Kidney (tissue), 22 donors: ENCODE measurements at places on chromosomes 2 and 18. TPM values are rescaled to one million over a fixed set of nuclear protein-coding genes. Genes with fewer than 3 reads are reported as not detected.

The MROH2A gene
- polyA plus RNA-seq = 1.8 TPM

The MAIP1 gene
- 43.1 TPM for polyA plus RNA-seq

The ZNF396 gene
- 4.7 TPM for polyA plus RNA-seq

The HOXD10 gene
- 28.2 TPM for polyA plus RNA-seq

The MC4R gene
- not detected for polyA plus RNA-seq

The TNFAIP6 gene
- polyA plus RNA-seq = 0.28 TPM

The ALLC gene
- polyA plus RNA-seq = 1.3 TPM

The CRYGC gene
- polyA plus RNA-seq = not detected

The SPATA3 gene
- not detected for polyA plus RNA-seq

The CRACDL gene
- 4.3 TPM for polyA plus RNA-seq

- DNase-seq = no peak
Measured at GRCh38 chr2:171287611-171288010, 126.9 kb upstream of the TLK1 start.

DNA sequence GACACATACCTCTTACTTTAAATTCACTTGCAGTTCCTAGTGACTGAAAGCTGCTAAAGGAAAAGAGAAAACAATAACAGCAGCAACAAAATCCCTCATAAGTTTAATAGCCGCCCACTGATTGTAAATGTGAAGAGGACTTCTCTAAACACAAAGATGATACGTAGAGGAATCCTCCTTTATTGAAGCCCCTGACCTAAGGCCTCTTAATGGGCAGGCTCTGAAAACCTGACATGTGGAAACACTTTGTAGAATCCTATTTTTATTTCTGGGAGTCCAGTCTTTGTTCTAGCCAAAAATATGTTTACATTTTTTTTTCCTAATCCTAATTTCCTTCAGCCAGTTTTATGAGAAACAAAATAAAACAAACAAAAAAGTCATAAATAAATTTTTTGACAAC lies 1277.7 kb upstream of the CELF4 start:
- DNase-seq = no peak

DNA sequence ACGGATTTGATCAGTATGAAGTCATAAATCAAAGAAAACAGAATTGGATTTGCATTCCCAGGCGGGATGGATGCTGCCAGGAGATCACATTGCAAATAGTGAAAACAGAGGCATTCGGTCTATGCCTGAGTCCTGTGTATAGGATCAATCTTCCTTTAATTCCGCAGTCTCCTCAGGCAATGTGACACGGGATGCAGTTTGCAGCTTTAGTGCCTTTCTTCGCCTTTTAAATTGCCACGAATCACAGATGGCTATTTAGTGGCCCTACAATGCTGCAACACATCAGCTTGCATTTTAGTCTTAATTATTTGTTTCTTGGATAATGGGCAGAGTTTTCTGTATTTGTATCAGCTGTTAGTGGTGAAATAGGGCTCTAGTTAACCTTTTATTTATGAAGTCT lies 6.8 kb downstream of the ADCYAP1 start:
- DNase-seq = no peak

GRCh38 chr2:229539628-229540027 lies 174.7 kb downstream of the DNER start:
- no peak for DNase-seq

DNA sequence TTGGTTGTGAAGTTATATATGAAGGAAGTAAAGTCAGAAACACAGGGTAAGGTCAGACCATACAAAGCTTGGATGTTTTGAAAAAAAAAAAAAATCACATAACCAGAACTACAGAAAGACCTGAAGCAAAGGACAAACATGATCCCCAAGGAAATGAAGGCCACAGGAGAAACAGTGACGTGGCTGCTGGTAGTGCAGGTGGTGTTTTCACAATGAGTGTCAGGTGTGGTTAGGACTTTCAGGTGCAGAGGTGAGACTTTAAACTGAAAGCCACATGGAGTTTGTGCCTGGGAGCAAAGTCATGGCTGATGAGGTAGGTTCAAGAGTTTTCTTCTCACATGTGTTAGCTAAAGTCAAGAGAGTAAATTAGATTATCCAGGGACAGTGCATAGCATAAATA lies 270.7 kb downstream of the PIEZO2 start:
- DNase-seq = no peak

DNA sequence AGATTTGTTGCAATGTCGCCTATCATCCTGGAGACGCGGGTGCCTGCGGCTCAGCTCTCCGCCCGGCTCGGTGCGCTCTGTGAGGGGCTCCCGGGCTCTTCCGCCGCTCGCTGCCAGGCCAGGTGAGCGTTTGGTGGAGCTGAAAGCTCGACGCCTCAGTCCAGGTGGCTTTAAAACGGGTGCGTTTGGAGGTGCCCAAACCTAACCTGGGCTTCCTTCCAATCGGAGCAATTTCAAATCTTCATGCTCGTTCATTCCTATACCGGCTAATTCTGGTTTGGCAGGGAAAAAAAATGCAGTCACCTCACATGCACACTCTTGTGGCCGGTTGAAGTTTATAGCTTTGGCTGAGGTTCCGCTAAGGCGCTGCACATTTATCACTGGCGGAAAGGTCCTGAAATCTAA lies at the start of gene SLC16A14:
Gene SLC16A14, minus strand, starts transcription at position 274 of the 405 bp plus-strand sequence. CDS start 9,572 bp downstream, outside the sequence.
- peak; percentile 56 for DNase-seq

GRCh38 chr2:197294260-197294659 lies 16.3 kb downstream of the ANKRD44 start:
- no peak for DNase-seq

- no peak for DNase-seq
Measured at GRCh38 chr18:66727991-66728390, 124.1 kb upstream of the CDH19 start.

DNA sequence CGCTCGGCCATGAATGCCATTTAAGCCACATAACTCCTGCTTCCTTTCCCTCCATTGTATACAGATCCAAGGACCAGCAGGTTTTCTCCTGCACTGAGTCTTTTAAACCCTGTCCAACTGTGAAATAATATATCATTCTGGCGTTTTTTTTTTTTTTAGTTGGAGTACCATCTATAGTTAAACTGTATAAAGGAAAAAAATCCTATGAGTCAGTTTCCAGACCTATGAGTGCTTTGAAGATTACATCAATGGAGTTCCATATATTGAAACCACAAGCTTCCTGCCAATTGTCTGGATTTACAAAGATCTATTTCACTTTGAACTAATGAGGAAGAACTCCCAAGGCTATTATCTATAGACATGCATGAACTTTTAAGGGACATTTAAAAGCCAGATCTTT lies 2.4 kb upstream of the MALT1 start:
- DNase-seq = no peak

DNA sequence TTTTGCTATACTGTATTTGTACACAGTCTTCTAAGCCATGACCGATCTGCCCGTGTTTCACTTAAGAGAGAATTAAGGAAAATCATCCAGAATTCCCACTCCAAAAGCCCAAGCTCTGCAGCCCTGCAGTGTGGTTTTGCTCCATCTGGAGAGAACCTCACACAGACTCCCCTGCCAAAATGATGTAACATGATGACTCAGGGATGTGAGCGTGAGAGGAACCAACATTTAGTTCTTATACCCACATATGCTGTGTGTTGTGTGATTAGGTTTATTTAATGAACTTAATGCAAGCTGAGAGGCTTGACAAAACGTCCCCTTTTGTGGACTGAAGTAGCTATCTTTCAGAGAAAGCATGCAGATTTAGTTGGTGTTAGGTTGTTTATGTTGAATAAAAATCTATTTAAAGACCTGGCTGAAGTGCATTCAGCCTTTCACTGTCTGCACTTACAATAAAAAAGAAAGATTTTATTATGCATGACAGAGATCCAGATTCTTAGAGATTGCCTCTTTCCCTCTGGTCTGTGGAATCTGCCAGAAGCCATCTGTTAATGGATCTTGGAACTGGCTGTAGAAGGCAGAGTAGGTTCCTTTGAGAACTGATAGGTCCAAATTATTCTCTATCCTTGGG lies 6.3 kb downstream of the RAB12 start:
- DNase-seq = peak; percentile 39

DNA sequence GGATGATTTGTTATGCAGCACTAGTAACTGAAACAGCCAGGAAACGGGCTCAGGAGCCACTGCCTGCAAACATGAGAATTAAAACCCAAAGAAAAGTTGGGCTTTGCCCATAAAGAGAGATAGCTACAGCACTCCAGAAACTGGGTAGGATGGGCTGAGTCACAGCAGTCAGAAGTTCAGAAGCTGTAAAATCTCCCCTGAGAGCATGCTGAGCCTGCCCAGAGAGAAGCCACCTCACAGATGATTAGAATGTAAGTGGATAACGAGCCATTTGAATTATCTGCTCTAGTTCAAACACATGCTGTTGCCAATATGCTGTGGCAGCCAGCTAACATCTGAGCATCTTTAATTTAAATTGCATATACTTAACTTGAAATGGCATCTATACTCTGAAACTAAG lies 388.1 kb upstream of the ACVR2A start:
- no peak for DNase-seq

DNA sequence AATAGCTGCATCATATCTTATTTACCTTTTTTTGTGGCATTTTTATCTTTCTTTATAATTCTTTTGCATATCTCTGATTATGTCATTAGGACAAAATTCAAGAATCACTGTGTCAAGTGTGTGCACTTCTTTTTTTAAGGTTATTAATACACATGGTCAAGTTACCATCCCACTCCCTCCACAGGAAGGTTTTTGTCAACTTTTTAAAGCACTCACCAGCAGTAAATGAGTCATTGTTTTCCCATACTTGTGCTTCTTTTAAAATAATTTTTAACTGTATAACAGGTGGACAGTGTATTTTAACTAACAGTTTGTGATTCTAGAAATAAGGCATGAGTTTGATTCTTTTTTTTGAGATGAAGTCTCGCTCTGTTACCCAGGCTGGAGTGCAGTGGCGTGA lies 45.7 kb upstream of the FAM171B start:
- no peak for DNase-seq

GRCh38 chr2:153478289-153479261 lies at the start of gene RPRM:
RPRM (minus strand) TSS chr2:153478762; CDS start chr2:153478565, 197 bp downstream.
- DNase-seq = peak; percentile 93

DNA sequence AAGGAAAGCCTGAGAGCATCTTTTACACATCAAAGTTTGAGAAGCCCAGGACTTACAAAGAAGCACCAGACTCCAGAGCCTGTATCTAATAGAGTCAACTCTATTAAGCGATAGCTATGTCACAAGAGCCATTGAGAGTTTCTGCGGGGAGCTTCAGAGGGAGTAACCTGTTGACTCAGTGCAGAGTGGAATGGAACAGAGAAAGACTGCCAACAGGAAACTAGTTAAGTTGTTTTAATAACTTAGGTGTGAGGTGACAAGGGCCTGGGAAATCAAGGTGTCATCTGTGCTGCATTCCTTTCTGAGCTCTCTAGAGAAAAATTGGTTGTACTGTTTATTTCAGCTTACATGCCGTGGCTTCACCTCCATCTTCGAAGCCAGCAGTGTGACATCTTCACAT lies 513.8 kb upstream of the POU3F3 start:
- no peak for DNase-seq

DNA sequence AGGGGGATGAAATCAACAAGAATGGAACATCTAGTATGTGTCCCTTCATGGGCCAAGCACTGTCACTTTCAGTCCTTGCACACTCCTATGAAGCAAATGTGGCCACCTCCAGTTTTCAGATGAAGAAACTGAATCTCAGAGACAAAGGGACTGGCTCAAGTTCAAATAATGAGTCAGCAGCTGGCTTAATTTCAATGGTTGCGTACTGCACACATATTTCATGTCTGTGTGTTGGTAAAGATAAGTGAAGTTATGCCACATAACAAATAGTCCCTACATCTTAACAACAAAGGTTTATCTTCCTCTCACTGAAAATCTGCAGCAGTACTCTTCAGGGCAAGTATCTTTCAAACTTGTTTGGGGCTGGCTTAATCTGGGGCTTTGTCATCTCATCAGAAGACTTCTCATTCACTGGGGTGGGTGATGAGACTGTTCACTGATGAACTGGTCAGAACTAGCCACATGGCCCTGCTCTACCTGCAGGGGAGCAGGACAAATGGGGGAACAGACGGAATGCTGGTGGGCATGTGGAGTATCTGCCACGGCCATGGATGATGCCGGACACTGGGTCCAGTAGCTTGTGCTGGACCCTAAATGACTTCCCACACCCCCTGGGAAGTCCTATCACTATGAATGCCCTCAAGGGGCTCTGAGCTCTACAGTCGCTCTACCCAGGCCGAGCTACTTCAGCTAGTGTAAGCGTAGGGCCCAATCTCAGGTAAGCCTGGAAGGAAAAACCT lies 263.2 kb downstream of the CYP26B1 start:
- DNase-seq = peak; percentile 1

DNA sequence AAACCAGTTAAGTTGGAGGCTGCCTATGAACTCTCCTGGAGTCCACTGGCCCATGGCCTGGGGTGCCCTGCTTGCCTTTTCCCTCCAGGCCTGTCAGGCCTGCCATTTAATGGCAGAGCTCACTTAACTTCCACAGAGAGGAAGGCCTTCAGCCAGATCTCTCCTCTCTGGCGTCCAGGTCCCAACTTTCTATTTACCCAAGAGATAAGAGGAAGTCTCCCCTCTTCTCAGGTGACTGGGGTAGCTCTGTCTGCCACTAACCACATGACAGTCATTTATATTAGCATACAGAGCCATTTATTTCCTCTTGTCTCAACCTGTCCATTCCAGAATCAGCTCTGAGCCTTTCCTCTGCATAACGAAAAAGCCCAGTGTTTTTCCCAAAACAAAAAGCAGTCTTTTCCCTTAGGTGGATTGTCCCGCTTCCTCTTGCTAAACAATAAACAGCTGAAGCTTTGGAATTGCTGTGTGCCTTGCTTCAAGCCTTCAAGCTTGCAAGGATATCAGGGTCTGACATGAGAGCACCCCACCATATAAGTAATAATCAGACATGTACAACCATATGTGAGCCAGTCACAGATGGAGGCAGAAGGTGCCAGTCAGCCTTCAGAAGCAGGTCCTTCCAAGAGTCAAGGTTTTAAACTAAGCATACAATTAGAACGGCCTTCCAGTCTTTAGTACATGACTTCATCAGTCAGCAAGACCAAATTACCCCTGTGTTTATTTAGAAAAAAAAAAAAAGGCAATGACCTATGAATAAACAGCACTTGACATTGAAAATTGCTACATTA lies 71.2 kb upstream of the STPG4 start:
- no peak for DNase-seq

- DNase-seq = peak; percentile 51
Measured at GRCh38 chr2:108612153-108612513, 77.9 kb downstream of the LIMS1 start.

- peak; percentile 81 for DNase-seq
Measured at GRCh38 chr18:61606068-61606660, 272.9 kb downstream of the CDH20 start.

DNA sequence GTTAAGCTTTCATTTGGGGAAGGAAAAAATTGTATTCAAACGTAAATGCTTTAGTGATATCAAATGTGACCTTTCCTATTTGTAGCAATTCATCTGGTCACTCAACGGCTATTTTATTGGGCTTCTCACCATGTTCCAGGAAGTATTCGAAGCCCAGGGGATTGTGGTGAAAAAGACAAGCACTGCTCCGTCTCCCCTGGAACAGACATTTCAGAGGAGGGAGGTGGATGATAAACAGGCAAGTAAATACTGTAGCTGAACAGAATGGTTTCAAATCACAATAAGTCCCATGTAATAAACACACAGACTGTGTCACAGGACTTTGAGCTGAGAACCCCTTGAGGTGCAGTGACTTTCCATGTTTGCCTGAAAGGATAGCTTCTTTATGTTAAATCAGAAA lies 464.7 kb upstream of the HNRNPA3 start:
- DNase-seq = no peak

GRCh38 chr2:151878204-151878603 lies 50.0 kb upstream of the ARL5A start:
- DNase-seq = no peak

GRCh38 chr2:39718483-39718882 lies 52.8 kb downstream of the TMEM178A start:
- no peak for DNase-seq

- DNase-seq = no peak
Measured at GRCh38 chr2:1493431-1494126, 80.3 kb downstream of the TPO start.
